Effector memory CD8-positive, alpha-beta T cell (primary cell): ENCODE measurements at places on chromosomes 1 and 21.

GRCh38 chr21:37294679-37295078, 27.5 kb upstream of the VPS26C start:
- no peak for DNase-seq

DNA sequence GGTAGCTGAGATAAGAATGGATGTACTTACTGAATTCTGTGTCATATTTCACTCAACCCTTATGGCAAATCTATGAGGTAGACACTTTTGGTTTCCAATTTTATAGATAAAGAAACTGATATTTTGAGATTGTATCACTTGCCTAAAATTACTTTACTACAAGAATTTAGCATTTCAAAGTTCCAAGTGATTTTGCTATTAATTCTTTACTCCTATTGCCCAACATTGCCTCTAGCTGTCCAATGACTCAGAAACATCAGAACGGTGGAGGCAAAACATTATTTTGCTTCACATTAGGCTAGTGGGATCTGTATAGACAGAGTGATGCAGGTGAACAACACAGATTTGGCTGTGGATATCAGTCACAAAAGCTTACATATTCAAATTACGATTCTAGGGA, 747.2 kb upstream of the NEGR1 start:
- no peak for DNase-seq

- DNase-seq = no peak
These were observed 43.3 kb downstream of the LRRC53 start for GRCh38 chr1:74468982-74469603.

GRCh38 chr21:36909423-36909822, 57.0 kb downstream of the HLCS start:
- no peak for DNase-seq

- no peak for DNase-seq
These were observed 2.0 kb downstream of the CR1 start for GRCh38 chr1:207497941-207498340.

GRCh38 chr1:93851327-93851712, 27.7 kb downstream of the DNTTIP2 start:
- no peak for DNase-seq
